ENCODE measurements at places on chromosomes 5 and 9.

DNA sequence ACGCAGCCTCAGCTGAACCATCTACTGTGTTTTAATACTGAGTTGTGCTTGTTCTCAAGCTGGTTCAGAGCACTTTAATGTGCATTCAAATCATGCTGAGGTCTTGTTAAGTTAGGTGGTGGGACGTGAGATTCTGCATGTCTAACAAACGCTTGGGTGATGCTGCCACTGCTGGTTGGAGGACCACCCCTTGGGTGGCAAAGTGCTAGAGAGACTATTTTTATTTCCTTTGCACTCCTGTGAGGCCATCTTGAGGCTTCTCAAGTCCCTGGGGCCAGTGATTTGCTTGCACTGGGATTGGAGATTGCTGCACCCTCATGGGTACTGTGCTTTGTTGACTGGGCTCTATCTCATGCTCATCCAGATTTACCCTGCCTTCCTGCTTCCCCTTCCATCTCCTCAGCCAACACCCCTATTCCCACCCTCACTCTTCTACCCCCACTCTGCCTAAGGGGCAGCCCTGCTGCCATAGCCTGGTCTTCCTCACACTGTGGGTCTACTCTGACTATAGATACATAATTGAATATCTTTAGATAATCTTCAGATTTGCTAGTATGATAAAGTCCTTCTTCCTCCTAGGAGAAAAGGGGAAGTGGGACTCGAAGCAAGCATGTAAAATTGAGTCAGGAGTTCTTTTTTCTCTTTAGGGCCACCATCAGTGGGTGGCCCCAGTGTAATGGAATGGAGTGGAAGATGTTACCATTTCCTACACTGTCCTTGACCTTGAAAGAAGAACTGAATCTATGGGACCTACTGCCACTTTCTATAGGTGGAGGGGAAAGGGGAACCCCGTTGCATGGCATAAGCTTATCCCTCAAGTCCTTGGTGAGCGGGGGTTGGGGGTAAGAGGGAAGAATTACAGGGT is 45.1 kb upstream of the SUB1 start:
- peak; percentile 95 for DNase-seq

- peak; percentile 73 for DNase-seq
Observed at GRCh38 chr5:8908055-8908683, 637.7 kb downstream of the SEMA5A start.

DNA sequence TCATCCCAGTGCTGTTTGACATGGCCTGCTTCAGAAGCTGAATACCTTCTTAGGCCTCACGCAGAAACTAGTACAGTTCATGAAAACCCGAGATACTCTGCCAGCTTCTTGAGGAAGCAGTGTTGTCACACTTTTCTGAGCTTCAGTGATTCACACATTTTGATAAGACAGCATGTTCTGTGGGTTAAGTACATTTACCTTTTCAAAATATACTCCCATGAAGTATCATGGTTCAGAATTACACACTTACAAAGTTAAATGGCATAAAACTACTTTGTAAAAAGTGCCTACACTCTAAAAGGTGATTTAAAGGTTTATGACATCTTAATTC is 56.9 kb downstream of the VCAN start:
- no peak for DNase-seq

DNA sequence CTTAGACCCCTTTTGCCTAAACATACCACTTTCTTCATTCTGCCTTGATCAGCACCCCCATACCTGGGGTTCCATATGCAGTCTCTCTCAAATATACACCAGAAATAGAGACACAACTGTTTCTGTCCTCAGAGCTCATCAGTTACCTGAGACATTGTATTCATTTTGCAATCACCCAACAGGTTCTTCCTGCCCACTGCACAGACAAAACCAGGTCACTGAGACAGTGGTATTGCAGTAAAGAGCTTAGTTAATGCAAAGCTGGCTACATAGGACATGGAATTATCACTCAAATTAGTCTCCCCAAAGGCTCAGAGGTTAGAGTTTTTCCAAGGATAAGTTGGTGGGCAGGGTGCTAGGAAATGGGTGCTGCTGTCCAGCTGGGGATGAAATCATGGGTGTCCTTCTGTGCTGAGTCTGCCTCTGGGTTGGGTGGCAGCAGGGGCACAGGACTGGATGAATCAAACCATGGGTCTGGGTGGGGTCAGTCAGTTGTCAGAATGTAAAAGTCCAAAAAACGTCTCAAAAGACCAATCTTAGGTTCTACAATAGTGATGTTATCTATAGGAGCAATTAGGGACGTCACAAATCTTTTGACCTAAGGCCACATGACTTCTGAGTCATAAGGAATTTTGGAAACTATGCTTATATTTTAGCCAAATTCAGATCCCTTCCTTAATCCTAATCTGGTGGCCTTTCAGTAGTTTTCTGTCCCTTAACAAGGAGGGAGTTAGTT is 41.0 kb downstream of the KCNV2 start:
- no peak for DNase-seq

DNA sequence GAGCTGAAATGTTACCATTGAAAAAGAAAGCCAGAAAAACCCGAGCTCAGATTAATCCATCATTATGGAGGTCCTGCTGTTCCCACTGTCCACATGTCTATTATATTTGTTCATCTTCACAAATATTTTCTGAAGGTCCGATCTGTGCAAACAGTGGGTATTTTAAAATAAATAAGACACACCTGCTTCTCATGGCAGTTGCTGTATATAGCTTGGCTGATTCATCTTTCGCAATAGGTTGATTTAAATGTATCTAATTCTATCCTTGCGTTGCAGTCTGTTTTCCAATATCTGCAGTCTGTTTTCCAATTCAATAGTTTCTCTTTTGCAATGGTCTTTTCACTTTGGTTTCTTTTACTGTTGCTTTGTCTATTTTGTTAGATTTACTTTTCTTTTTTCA is 87.4 kb upstream of the PCA3 start:
- DNase-seq: no peak

GRCh38 chr9:35517552-35518224 is 27.8 kb downstream of the RUSC2 start:
- DNase-seq: no peak

- peak; percentile 89 for DNase-seq
Observed at GRCh38 chr9:133403766-133404453, 13.9 kb downstream of the REXO4 start.

DNA sequence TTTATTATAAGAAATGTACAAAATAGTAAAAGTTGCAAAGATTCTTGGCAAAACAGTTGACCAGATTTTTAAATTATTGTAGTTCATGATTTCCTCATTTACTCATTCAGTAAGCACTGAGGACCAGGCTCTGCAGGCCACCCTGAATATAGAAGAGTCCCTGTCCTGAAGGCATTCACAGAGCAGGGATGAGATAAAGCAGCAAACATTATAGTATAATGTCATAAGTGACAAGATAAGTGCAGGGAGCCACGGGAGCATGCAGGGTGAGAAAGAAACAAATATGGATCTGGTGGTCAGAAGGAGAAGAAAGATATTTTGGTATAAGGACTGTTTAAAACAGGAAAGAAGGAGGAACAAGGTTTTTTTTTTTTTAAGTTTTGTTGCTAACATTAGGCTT is 46.0 kb downstream of the PARP8 start:
- no peak for DNase-seq

GRCh38 chr5:31855134-31856040 is 216.5 kb downstream of the PDZD2 start:
- no peak for DNase-seq

DNA sequence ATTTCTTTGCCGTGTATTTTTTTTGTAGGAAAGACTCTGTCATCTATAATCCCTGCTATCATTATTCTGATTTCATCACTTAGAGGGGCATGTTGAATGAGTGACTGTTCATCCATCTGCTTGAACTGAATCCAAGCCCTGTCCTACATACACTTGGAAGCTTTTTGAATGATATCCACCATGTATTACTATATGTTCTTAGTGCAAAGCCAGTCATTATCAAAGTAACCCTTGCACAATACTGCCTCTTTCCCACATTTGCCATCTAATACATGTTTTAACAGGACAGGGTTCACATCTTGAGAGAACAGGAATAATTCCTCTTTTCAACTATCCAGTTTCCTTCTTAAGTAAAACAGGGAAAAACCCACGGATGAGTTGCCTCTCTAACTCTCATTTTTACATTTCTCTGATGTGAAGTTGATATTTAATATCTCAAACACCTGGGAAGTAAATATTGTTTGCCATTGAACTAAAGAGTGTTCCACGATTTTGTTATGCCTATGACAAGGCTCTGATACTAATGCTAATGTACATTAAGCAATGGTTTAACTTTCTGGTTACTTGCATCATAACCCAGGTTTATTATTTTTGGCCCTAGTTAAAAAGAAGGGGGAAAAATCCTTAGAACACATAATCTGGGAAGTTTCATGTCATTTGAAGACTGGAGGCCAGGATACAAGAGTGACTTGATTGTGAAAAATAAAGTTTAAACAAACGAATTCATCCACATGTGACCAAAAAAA is 103.7 kb upstream of the TARS1 start:
- DNase-seq: no peak

Data from Karpas-422 (cell line).